CD8-positive, alpha-beta memory T cell (primary cell): ENCODE measurements at places on chromosomes 5 and 9. TPM values are rescaled to one million over a fixed set of nuclear protein-coding genes. Genes with fewer than 3 reads are reported as not detected.

SLC31A1 gene
- total RNA-seq, result 15.1 TPM

PAEP gene
- not detected for total RNA-seq

CATSPER3 gene
- total RNA-seq, result 0.29 TPM

HBEGF gene
- total RNA-seq, result 2.1 TPM

ACOT12 gene
- not detected for total RNA-seq

MEIKIN gene
- not detected for total RNA-seq

PARP8 gene
- 58.4 TPM for total RNA-seq

BAAT gene
- total RNA-seq, result not detected

ARSI gene
- total RNA-seq, result not detected

SLC36A3 gene
- not detected for total RNA-seq

RLN2 gene
- total RNA-seq, result 2.8 TPM

UHRF2 gene
- total RNA-seq, result 55.2 TPM

PKD2L2 gene
- not detected for total RNA-seq

- no peak for DNase-seq
Observed at GRCh38 chr5:125154301-125155110, 408.1 kb upstream of the ZNF608 start.

- no peak for DNase-seq
Observed at GRCh38 chr9:88502552-88503034, 32.4 kb upstream of the NXNL2 start.

DNA sequence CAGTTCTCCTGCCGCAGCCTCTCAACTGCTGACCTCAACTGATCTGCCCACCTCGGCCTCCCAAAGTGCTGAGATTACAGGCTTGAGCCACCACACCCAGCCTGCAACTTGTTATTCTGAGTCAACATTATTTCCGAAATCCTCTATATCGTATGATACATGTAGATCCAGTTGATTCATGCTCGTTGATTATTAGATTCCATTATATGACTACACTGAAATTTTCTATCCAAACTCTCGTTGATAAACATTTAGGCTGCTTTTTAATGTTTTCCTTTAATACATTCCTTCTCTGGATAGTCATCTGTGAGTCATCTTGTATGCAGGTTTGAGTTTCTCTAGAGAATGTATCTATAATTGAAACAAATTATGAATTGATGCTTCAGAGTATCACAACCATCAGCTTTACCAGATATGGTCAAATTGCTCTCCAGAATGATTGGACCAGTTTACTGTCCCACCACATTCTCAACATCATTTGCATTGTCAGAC lies 4.1 kb downstream of the CDK7 start:
- no peak for DNase-seq

GRCh38 chr5:85591311-85591710 lies 1026.4 kb upstream of the COX7C start:
- no peak for DNase-seq

DNA sequence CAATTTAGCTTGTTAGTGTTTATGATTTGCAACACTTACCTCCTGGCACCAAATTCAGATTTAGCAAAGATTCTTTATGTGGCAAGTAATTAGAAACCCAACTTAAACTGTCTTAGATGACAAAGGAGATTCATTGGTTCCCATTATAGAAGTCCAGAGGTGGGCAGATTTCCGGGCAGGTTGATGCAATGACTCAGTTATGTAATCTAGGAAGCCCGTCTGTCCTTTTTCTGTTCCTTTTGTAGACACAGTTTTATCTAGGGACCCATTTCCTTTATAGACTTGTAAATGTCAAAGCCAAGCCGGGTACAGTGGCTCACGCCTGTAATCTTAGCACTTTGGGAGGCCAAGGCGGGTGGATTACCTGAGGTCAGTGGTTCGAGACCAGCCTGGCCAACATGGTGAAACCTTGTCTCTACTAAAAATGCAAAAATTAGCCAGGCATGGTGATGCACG lies 20.3 kb upstream of the ANKRD33B start:
- no peak for DNase-seq

DNA sequence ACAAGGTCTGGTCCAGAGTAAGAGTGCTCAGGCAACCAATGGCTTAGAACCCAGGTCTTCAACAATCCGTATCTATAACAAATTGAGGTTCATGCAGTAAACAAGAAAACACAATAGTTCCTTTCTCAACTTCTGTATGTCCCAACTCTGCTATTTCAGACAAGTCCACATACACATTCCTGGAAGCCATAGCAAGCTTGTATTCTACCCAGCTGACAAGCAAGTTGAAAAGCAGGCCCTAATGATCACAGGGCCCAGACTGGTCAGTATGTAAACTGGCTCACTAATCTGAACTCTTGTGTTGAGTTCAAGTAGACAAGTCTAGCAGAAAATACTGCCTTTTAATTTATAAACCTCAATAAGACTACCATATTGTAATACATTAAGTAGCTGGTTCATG lies 26.9 kb downstream of the FNIP1 start:
- no peak for DNase-seq

DNA sequence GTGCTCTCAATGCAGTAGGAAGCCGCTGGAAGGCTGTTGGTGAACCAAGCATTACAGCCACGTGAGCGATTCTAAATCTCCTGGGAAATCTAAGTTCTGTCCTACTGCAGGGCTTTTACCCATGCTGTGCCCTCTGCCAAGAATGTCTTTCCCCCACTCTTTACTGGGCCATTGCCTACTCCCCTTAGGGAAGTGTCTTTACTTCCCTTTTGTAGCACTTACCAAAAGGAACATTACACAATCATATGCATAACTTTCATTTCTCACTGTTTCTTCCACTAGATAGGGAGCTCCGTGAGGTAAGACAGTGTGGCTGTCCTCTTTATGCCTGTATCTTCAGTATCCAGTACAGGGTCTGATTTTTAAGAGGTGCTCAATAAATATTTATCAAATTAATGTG lies 241.7 kb upstream of the NR4A3 start:
- DNase-seq, result no peak

GRCh38 chr9:80995759-80996158 lies 693.6 kb downstream of the TLE1 start:
- DNase-seq, result no peak

- DNase-seq, result no peak
Observed at GRCh38 chr9:26567976-26568375, 324.6 kb downstream of the CAAP1 start.

- no peak for DNase-seq
Observed at GRCh38 chr9:107487521-107488374, 1.8 kb downstream of the KLF4 start.

DNA sequence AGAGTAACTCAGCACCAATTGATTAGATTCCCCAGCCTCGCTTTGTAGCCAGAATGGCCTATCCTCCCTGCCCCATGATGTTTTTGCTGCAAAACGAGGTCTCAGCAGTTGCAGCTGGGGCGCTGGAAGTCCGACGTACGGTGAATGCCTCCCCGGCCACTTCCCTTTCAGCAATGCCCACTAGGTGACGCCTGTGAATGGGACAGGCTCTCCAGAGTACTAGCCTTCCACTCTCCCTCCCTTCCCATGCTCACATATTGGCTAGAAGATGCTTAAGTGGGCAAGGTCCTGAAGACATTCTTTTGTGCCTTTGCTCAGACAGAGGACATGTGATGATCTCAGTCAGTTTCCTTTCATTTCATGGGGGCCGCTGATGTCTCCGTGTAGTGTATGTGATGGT lies 50.8 kb downstream of the DMRT2 start:
- DNase-seq, result no peak

DNA sequence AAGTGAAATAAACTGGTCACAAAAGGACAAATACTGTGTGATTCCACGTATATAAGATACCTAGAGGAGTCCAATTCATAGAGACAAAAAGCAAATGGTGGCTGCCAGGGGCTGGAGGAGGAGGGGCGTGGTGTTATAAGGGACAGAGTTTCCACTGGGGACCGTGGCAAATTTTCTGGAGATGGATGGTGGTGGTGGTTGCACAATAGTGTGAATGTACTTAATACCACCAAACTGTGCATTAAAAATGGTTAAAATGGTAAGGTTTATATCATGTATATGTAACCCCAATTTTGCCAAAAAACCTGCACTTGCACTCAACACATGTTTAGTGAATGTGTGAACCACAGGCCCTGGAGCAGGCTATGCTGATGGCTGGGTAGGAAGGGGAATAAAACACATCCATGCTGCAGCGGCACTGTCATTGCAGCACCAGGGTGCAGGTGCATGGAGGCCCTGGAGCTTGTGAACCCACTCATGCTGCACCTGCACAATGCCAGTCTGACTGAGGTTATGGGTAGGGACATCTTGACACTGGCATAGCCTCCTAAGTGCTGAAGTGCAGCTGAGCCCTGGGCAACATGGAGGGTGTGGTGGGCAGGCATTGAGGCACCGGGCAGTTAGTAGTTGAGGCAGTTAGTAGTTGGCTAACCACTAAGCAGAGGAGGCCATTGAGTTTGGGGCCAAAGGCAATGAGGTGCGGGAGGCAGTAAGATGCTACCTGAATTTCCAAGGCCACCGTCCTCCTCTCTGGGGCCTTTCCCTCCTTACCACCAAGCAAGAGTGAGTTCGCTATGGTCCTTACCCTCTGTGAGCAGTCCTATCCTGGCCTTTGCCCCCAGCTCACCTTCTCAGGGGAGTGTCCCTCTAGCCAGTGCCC lies 3.5 kb upstream of the PHF2 start:
- DNase-seq, result no peak

DNA sequence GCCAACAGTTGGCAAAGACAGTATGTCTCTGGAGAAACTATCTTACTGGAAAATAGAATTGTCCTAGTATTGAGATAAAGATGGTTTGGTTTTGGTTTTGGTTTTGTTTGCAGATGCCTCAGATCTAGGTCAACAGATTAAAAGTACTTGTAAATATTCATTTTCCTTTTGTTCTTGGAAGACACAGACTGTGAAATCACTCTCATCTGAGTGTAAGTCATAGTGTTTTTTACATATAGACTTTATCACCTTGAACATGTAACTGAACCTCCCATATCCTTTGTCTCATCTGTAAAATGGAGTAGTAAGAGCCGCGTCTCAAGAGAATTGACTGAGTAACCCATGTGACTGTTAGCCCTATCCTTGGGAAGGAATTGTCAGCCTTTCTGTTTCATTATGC lies 34.3 kb downstream of the MAP3K1 start:
- DNase-seq, result no peak

GRCh38 chr5:143147902-143148301 lies 255.6 kb downstream of the NR3C1 start:
- no peak for DNase-seq

GRCh38 chr5:157069949-157070348 lies 11.0 kb upstream of the HAVCR1 start:
- no peak for DNase-seq

DNA sequence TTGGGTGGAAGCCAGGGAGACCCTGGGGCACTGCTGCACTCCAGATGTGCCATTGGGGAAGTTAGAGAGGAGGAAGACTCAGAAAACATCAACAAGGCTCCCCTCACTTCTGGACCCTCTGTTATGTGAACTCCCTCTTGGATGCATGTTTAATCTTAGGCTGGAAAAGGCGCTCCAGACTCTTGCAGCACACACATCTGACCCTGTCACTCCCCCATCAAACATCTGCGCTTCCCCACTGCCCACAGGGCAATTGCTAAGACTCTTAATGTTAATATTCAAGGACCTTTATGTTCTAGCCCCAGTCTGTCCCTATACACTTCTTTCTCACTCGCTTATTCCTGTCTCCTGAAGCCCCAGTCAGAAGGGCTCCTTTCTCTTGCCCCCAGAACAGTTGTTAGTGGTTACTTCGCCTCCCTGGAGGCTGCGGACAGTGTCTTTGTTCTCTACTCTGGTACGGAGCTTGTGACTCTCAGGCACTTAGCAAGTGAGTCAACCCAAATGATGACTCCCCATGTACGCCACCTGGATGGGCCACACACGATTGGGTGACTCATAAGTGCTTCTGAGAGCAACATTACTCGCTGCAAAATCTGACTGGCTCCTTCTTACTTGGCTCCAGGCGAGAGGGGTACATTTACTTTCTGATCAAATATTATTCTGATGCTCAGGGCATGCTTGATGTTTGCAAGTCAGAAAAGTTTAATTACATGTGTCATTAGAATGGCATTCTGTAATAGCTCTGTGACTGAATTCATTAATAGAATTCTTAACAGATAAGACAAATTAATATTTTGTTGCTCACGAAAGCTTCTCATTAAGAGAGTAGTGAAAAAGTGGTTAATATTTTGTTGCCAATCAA lies 193.6 kb downstream of the HSPA4 start:
- DNase-seq, result no peak

GRCh38 chr5:44546286-44546685 lies 157.1 kb upstream of the FGF10 start:
- DNase-seq, result no peak

- DNase-seq, result no peak
Observed at GRCh38 chr5:17255471-17256021, 38.1 kb downstream of the BASP1 start.

- DNase-seq, result no peak
Observed at GRCh38 chr9:86406366-86406765, 52.2 kb upstream of the TUT7 start.

DNA sequence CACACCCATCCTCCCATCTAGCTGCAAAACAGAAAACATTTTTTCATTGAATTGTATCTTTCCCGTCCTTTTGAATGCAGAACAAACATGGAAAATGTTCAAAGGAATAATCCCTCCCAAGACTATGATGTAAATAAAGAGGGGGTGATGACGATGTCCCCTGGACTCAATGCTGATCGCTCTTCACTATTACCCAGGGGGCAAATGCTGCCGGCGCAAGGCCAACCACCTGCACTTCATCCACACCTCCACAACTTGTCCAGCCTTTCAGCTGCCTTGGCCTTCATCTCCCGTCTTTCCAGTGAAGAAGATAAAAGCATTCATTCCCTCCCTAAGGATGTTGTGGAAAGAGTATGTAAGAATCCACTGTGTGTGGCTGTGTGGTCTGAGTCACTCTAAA lies 240.3 kb downstream of the AGTPBP1 start:
- DNase-seq, result no peak

DNA sequence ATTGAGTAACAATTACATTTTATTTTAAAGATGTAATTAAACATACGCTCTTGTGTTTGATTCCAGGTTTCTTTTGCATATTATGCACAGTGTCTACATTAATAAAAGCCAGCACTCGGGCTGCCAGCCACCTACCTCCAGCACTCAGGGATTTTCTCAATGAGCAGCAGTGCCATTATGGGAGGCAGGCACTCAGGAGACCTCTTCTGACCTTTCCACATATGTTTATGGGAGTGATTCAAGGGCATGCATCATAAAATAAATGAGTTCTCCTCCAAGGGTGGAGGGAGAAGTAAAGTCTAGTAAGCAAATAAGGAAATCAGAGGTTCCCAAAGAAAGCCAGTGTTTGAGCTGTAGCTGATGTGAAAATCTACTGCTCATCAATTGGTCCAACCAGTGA lies 119.8 kb upstream of the IRX2 start:
- no peak for DNase-seq

GRCh38 chr5:1201327-1202025 lies at the start of gene SLC6A19:
Gene SLC6A19 (plus strand): TSS chr5:1201595. CDS start chr5:1201651, 56 bp downstream.
- peak; percentile 41 for DNase-seq

- no peak for DNase-seq
Observed at GRCh38 chr9:33921967-33922895, 105.3 kb downstream of the UBE2R2 start.

DNA sequence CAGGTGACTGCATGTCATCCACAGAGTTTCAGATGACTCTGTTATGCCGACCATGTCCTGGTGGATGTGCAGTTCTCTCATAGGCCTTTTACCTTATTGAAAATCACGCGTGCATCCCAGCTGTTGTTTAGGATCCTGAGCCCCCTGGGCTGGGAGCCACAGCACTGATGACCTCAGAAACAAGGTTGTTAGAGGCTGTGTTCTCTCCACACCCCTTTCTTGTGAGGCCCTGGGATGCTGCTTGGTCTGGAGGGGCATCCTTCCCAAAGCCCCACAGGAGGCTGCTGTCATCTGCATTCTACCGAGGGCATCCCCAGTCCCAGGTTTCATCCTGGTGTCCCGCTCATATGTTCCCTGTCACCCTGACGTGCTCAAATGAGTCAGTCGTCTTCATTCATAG lies 76.5 kb upstream of the IRX4 start:
- no peak for DNase-seq
